ENCODE measurements at places on chromosomes 6 and 20. TPM values are rescaled to one million over a fixed set of nuclear protein-coding genes. Genes with fewer than 3 reads are reported as not detected.

- H3K4me3 ChIP-seq: no peak overlapping the region
- H3K36me3 ChIP-seq: peaks cover 35% of the 10 kb centered on the region
- peaks cover 2% of the 10 kb centered on the region for H3K27me3 ChIP-seq
- no peak for DNase-seq
Observed at GRCh38 chr20:48653706-48654051, 174.1 kb downstream of the PREX1 start.

DNA sequence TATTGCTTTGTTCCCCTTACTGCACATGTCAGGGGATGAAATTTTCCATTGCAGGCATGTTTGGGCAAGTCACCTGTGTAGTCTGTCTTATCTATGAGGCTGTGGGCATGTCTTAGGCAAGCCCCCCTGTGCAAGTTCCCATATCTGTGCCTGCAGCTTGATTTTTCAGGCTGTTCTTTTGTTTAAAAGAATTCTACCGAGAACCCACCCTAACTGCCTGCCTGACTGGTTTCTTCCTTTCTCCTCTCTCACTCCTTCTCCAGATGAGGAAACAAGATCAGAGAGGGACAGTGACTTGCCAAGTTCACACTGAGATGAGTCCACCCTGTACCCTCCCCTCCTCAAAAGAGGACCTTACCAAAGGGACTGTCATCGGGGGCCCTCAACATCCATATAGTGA lies 11.0 kb downstream of the TREML2 start:
- peaks cover 40% of the 10 kb centered on the region for H3K4me1 ChIP-seq
- peaks cover 27% of the 10 kb centered on the region for H3K36me3 ChIP-seq
- no peak overlapping the region for H3K4me3 ChIP-seq
- H3K27me3 ChIP-seq: no peaks in the 10 kb centered on the region
- DNase-seq: no peak

DNA sequence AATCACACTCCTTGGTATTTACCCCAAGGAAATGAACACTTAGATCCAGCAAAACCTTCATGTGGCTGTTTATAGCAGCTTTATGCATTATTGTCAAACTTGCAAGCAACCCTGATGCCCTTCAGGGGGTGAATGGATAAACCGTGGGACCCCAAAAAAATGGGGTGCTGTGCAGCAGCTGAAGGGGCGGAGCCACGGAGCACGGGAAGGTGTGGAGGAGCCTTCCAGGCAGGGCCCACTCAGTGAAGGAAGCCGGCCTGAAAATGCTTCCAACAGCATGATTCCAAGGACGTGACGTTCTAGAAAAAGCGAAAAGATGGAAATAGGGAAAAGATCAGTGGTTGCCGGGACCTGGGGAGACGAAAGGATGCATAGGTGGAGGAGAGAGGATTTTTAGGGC lies 25.6 kb upstream of the FRMD1 start:
- no peak overlapping the region for H3K4me3 ChIP-seq
- H3K27me3 ChIP-seq: peaks cover 23% of the 10 kb centered on the region
- no peak overlapping the region for H3K27ac ChIP-seq
- H3K4me1 ChIP-seq: no peaks in the 10 kb centered on the region
- DNase-seq: no peak

Gene STX11
- 24.7 TPM for total RNA-seq

Gene FAM184A
- total RNA-seq: 9.0 TPM
